COLO829 (cell line): ENCODE measurements at places on chromosomes 16 and 17.

GRCh38 chr17:50394711-50395110 lies 2.6 kb downstream of the LRRC59 start:
- DNase-seq = no peak

- DNase-seq = no peak
These were observed 2.1 kb downstream of the MFAP4 start for GRCh38 chr17:19384723-19385391.

GRCh38 chr16:86762095-86762494 lies 183.7 kb downstream of the FOXL1 start:
- no peak for DNase-seq

DNA sequence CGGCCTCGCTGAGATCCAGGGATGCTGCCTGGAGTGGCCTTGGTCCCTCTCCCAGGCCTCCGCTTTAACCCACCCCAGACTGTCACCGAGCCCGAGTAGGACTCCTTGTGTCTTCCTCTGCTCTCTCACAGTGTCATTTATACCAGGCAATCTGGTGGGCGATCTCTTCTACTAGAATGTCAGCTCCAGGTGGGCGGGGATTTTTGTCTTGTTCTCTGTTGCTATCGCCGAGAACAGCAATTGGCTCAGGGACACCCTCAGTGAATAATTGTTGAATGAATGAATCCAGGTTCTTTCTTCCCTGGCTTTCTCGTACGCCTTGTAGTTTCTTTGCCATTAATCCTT lies 591 bp downstream of the DHX38 start:
- DNase-seq = peak; percentile 5

DNA sequence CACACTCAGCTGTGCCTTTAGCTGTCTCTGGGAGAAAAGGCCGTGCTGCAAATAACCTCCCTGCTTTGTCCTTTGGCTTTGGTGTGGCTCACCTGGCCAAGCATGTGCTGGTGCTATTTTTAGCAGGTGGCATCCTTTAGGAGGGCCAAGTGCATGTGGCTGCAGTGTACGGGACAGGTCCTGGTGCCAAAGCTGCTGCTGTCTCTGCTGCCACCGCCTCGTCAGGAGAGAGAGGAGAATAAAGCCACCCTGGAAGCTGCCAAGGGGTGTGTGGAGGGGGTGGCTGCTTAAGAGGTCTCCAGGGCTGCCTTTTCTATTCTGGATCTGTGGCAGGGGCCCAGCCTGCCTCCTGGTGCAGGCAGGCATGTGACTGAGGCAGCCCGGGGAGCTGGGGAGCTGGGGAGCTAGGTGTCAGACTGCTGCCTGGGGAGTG lies 6.2 kb downstream of the AKAP1 start:
- DNase-seq = no peak

DNA sequence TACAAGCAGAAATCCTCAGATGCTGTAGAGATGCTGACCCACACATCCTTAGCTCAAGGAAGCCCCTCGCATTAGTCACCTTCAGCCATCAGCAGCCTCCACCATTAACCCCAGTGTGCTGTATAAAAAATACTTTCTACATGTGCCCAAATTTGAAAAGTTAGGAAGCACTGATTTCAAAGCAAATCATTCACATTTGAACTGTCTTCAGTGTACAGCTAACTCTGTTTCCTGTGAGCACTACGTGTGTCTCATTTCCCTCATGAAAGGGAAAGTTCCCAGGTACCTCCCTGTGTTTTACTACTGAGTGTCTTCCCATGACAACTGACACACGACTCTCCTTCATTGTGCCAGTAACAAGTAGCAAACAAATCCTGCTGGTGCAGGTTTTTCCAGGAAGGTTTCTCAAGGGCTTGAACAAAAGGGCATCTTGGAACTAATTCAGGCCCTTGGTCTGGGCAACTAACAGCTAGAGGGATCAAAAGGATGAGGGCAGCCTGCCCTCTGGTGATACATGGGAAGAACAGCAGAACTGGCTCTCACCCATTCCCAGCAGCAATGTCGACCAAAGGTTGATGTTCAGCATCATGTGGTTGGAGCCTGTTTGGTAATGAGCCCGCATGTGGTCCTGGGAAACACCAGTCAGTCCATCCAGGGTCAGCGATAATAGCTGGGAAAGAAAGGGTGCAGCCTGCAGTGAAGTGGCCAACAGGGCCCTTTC lies 4.0 kb downstream of the SLC35B1 start:
- no peak for DNase-seq

DNA sequence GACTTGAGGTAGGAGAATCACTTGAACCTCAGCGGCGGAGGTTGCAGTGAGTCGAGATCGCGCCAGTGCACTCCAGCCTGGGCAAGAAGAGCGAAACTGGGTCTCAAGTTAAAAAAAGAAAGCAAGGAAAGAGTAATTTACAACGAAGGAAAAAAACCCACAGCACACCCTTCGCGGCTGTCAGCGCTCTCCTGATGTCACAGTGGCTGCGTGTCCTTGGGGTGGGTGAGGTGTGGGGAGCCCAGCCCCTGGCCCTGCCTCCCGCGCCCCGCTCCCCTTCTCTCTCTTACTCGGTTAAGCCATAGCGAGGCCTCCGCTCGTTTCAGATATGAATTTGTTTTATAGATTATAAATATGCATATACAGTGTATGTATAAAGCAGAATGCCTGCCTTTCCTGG lies 740 bp upstream of the JPT2 start:
- DNase-seq = no peak

GRCh38 chr16:26697807-26698206 lies 368.9 kb upstream of the C16orf82 start:
- DNase-seq = no peak

DNA sequence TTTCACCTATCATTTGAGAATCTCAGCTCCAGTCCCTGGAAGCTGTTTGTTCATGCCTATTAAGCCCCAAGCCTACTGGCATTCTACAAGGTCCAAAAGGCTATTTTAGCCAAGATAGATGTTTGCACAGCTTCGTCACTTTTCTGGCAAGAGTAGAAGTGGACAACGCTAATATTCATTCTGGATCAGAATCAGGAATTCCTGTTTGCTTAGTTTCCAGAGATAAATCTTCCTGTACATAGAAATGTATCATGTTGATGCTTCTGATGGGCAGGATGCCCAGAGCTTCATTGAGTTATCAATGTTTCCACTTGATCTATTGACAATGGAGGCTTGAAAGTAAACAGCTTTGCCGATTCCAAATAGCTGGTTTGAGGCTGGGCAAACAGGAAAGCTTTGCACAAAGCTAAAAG lies 260.7 kb upstream of the CA10 start:
- no peak for DNase-seq

- no peak for DNase-seq
These were observed 62.4 kb upstream of the TBX2 start for GRCh38 chr17:61337290-61337689.

GRCh38 chr16:19517424-19518089 lies 4.3 kb downstream of the GDE1 start:
- DNase-seq = no peak

DNA sequence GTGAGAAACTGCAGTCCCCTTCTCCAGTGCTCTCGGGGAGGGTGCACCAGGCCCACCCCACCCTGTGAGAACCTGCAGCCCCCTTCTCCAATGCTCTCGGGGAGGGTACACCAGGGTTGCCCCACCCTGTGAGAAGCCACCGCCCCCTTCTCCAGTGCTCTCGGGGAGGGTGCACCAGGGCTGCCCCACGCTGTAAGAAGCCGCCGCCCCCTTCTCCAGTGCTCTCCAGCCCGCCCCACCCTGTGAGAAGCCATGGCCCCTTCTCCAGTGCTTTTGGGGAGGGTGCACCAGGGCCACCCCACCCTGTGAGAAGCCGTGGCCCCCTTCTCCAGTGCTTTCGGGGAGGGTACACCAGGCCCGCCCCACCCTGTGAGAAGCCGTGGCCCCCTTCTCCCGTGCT lies 12.1 kb downstream of the SPATA33 start:
- DNase-seq = no peak

DNA sequence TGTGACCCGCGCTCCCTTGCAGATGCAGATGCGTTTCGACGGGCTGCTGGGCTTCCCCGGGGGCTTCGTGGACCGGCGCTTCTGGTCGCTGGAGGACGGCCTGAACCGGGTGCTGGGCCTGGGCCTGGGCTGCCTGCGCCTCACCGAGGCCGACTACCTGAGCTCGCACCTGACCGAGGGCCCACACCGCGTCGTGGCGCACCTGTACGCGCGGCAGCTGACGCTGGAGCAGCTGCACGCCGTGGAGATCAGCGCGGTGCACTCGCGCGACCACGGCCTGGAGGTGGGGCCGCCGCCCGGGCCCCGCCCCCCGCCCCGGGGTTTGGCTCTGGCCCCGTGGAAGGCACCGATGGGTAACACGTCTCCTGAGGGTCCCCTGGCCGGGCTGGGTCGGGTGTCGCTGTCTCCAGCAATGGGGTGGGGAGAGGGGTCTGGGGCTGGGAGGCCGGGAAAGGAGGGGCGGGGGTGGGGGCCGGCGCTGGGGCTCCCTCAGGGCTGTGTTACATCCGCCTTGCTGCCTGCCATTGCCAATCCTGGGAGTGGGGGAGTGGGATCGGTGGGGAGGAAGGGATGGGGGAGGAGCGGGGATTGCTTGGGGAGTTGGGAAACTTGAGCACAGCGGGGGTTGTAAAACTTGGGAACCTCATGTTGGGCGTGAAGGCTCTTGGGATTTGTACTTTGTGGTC lies 737 bp downstream of the NUDT16L1 start:
- peak; percentile 30 for DNase-seq

DNA sequence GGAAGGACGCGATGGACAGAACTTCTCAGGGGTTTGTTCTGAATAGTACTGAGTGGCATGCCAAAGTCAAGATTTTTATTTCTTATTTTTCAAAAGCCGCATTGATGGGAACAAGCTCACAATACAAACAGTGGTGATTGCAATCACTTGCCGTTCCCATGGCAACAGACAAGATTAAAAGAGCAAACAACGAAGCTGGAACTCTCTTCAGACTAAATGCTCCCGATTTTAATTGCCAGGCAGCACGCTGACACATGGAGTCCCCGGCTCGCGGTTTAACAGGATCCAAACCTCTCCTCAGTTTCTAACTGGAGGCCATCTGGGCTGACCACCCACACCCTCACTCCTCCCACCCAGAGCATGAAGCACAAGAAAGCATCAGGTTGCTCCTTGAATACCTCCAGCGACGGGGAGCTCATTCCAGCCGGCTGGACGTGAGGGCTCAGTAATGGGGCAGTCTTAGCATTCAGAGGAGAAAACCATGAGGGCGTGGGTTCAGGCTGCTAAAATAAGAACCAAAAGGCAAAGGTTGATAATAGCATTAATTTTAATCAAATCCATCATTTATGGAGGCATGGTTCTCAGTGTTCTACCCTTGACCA lies 41.5 kb downstream of the AIPL1 start:
- no peak for DNase-seq

DNA sequence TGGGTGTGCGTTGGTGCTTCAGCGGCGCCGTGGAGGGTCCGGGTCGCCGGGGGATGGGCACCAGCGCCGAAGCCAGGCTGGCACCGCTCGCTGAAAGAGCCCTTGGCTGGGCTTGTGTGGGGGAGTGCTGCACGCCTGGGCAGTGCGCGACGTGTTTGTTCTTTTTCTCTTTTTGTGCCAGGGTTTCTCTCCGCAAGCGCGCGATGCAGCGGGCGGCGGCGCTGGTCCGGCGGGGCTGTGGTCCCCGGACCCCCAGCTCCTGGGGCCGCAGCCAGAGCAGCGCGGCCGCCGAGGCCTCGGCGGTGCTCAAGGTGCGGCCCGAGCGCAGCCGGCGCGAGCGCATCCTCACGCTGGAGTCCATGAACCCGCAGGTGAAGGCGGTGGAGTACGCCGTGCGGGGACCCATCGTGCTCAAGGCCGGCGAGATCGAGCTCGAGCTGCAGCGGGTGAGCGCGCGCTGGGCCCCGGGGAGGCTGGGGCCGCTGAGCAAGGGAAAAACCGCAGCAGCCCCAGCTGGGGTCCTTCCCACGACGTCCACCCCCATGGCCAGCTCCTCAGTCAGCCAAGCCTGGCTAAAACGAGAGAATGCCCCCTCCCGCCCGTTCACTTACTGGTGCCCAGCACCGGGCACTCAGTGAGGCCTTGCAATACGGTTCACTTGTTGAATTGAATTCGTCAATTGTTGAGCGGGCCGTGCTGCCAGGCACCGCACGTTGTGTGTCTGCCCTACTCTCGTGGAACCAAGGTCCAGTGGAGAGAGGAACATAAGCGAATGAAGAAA lies 541 bp downstream of the GPT2 start:
- no peak for DNase-seq

DNA sequence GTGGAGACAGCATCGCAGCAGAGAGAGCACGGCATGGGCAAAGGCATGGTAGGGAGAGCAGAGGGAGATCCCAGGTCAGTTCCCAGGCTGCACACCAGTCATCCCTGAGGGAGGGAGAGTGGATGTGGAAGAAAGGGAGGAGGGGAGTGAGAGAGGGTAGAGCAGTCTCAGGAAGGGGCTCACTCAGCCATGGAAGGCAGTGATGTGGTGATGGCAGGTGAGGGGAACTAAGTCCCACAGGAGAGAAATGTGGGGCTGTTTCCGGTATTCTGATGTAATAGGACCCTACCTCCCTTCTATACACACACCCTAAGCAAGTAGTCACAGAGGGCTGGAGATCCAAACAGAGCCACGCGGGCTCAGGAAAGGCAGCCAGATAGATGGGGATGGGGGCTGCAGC lies 500.3 kb upstream of the CDH11 start:
- no peak for DNase-seq

GRCh38 chr17:80639658-80640057 lies 95.0 kb downstream of the RPTOR start:
- no peak for DNase-seq

GRCh38 chr17:19812407-19812806 lies 55.3 kb downstream of the ULK2 start:
- no peak for DNase-seq

GRCh38 chr17:46126840-46127239 lies 66.4 kb downstream of the KANSL1 start:
- DNase-seq = no peak
